ENCODE measurements at places on chromosomes 5 and 9.

DNA sequence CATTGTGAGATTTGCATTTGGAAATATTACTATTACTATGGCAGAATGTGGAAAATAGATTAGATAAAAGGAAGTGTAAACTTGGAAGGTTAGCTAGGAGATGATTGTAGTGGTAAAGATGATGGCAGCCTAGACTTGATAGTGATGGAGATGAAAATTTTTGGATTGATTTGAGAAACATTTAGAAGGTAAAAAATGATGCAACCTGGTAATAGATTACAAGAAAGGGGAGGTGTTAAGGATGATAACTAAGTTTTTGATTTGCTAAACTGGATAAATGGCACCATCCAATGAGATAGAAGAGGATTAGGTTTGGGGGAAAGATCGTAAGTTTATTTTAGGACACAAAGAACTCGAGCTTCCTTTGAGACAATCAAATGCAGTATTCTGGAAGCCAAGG lies 8.9 kb upstream of the SLC30A5 start:
- DNase-seq, result no peak

- no peak for DNase-seq
These were observed 50.2 kb downstream of the SECISBP2 start for GRCh38 chr9:89368550-89368949.

DNA sequence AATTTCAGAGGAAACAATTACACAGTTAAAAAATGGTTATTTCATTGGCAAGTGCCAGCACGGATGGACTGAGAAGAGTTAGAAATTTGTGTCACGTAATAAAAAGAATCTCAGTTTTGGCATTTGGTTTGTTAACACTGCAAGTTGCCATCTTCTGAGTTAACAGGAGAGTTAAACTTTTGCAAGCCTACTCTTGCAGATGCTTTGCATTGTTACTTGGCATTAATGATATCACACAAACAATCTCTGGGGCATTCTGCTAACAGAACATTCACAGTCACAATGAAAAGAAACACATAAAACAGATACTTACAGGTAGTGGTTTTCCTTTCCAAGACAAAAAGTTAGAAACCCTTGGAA lies 647 bp downstream of the FREM1 start:
- no peak for DNase-seq

GRCh38 chr9:93301911-93302541 lies 118.1 kb downstream of the WNK2 start:
- DNase-seq, result no peak

DNA sequence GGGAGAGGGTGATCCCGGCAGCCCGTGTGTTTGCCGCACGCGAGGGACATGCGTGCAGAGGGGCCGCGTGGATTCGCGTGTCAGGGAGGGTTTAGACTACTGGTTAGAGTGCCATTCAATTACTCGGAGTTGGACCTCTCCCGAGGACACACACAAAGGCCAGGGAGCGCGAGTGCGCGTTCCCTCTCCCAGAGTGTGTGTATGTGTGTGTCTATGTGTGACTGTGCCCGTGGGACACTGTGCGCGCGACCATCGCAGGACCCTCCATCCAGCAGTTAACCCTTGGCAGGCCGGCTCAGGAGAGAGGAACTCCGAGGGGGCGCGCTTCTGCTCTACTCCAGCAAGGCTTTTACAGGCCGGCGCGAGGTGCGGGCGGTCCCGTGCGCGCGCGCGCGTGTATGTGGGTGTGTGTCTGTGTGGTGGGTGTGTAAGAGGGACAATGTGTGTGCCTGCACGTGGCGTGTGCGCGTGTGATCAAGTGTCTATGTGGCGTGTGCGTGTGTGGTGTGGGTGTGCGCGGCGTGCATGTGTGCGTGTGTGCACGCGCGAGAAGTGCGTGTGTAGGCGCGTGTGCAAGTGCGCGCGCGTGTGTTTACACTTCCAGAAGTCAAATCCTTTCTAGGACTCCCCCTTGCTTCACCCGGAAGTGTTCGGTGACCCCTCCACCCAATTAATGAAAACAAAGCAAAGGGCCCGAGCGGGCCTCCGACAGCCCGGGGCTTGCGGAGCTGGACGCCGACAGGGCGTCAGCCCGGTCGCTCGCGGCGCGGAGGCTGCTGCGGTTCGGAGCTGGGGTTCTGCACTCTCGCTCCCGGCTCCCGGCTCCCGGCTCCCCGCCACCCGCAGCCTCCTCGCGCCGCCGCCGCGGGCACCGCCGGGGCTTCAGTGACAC lies 75.3 kb upstream of the TBCA start:
- DNase-seq, result no peak

DNA sequence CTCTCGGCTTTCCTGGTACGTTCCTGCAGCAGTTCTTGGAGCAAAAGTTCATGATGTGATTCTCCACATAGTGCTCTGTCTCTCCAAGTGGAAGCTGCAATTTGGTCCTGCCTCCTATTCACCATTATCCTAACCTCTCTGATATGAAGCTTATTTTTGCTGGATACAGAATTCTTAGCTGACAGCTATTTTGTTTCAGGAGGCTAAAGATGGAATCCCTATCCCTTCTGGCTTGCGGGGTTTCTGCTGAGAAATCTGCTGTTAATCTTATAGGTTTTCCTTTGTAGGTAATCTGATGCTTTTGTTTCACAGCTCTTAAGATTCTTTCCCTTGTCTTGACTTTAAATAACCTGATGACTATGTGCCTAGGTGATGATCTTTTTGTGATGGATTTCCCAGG lies 181.6 kb upstream of the VLDLR start:
- DNase-seq, result no peak

GRCh38 chr9:98807070-98807813 lies at the start of gene GALNT12:
Gene GALNT12 (plus strand): TSS chr9:98807670. CDS start chr9:98807699, 29 bp downstream.
- peak; percentile 63 for DNase-seq

DNA sequence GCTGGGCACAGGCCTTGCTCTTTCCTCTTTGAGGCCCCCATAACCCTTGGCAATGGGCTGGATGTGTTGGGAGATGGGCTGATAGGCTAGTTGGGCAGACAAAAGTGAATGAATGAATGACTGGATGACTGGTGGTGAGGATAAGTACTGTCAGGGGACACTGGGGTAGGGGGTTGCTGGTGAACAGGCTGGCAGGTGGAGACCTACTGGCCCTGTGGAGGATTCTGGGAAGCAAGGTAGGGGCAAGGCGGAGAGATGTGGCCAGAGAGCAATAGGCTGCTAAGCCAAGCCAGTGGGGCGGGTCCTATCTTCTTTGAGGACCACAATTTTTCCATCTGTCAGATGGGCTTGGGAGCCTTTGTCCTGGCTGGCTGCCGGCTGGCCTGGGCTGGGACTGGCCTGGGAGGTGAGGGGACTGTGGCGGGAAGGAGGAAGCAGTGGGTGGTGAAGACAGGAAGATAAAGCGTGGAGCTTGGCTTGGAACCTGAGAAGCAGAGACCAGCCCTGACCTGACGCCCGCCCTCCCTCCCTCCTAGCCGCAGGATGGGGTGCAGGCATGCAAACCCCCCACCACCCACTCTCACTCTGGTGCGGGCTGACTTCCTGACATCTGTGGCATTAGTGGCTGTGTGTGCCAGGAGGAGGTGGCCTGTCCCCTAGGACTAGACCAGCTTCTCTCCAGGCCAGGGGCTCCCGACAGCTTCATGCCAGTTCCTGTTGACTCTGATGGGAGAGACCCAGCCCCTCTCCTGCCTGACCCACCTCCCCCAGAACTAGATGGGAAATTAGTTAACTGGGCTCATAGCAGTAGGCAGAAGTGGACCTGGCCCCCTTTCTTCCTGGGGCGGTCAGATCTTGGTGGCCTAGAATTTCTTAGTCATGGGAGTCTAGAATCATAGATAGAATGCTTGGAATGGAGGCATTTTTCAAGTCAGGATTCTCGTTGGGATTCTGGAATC lies 9.5 kb downstream of the CXXC5 start:
- DNase-seq, result no peak

DNA sequence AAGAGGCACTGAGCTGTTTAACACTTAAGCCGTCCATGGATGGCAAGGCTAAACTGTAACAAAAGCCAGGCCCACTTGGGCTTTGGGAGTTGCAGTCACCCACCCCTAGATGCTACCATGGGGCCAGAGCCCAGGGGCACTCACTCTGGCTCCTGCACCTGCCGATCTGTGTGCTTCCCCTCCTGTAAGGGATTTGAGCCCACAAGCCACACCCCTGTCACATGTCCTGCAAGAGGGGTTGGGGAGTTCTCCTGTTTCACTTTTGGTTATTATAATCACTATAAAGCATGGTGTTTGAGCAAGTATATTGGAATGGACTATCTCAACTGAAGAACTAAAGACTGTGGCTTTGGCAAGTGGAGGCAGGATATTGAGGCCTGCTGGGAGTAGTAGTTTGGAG lies 14.0 kb upstream of the GPR151 start:
- no peak for DNase-seq

DNA sequence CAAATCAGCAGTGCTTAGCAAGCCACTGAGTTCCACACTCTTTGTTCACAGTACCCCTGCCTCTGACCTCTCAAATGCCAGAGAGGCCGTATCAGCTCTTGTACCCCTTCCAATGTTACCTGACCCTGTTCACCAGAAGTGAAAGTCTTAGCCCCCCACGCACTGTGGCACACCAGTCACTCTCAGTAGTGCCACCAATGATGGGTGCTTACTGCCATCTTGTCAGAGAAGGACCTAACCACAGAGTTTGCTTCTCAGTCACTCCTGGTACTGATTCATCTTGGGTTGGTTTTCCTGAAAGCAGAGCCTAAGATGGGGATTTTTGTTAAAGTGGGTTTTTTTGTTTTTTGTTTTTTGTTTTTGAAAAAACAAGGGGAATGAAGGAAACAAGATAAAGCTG lies 28.8 kb upstream of the PANK3 start:
- no peak for DNase-seq
